GM12892 (cell line): ENCODE measurements at places on chromosomes 3 and 15.

DNA sequence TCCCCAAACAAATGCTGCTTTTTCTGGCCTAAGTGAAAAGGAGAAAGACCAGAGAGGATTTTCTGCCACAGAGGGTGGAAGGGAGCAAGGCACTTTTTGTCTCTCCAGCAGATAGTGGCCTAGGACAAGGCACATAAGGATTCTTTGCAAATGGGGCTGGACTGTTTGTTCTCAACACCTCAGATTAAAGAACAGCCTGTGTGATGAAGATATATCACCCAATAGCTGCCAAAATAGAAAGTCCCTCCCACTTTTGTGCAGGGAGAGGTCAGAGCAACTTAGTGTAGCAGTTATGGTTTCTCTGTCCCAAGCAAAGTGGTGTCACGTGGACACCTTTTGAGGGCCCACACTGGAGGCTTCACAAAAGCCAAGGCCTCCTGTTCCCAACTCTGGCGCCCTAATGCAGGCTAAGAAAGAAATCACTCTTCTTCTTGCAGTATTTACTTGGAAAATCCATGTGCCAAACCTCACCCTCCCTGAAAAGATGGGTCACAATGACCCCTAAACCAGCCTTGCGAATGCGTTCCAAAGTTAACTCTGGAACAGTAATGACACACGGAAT lies 84.9 kb downstream of the LRIG1 start:
- DNase-seq: no peak

- no peak for DNase-seq
Measured at GRCh38 chr15:81256916-81257315, 60.2 kb downstream of the IL16 start.

- no peak for DNase-seq
Measured at GRCh38 chr3:171614318-171614921, 154.2 kb upstream of the TNIK start.

DNA sequence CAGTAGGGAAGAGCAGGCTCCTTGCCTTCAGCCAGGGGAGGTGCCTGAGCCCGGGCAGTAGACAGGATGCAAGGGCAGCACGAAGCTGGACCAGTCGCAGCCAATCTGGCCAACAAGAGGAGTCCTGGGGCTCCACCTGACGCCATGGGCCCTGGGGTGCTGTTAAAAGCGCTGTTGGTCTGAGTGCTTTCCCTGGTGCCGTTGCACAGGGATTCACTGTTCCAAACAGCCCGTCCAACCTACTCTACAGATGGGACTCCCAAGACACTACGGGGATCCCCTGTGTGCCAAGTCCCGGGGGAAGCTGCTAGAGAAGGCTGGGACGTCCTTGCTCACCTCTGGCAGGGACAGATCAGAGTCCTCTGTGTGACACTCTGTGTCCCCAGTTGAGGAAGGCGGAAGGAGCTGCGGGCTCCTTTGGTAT lies 632 bp downstream of the CTSH start:
- DNase-seq: no peak

DNA sequence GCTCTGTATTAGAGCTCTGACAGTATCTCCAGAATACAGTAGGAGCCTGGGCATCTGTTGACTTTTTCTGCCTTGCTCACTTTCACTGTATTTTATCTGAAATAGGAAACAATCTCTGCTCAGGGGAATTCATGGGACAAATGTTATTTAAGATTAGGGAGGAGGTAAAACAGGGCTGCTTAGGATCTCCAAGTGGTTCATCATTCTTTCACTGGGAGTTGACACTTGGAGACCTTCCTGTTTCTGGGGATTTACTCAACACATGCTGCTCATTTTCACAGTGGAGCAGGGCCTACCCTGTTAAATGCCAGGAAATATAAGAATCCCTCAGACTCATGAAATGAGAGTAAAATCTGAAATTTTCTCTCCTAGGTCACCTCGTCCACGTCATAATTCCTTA lies 185.5 kb downstream of the GAP43 start:
- no peak for DNase-seq

- DNase-seq: no peak
Measured at GRCh38 chr3:55897573-55898224, 410.6 kb upstream of the WNT5A start.

- DNase-seq: no peak
Measured at GRCh38 chr3:48694610-48695392, 9.1 kb upstream of the NCKIPSD start.

DNA sequence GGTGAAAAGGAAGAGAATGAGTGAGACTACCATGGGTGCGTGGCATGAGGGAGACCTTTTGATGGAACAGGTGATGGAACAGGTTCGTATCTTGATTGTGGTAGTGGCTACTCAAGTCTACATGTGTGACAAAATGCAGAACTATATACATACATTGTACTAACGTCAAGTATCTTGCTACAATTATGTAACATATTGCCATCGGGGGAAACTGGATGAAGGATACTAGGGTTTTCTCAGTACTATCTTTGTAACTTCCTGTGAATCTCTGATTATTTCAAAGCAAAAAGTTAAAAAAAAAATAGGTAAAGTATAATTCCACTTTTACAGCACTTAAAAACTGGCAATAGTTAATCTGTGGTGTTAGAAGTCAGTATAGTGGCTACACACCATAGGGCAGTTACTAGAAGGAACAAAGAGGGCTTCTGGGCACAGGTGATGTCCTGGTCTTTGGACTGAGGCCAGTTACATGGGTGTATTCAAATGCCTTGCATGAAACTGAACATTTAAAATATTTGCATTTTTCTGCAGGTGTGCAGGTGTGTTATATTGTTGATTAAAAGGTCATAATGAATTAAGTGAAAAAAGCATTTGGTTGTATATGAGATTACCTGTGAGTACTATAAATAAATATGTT lies 61.4 kb downstream of the LRRK1 start:
- no peak for DNase-seq
